Kidney epithelial cell (primary cell): ENCODE measurements at places on chromosomes 7 and 10. TPM values are rescaled to one million over a fixed set of nuclear protein-coding genes. Genes with fewer than 3 reads are reported as not detected.

The ACSL5 gene
- total RNA-seq, result 0.55 and 1.5 TPM in 2 replicates

- no peak for DNase-seq
Measured at GRCh38 chr7:158061026-158061630, 526.5 kb downstream of the PTPRN2 start.

The ZNRF2 gene
- 11.0 and 11.2 TPM in 2 replicates for total RNA-seq

GRCh38 chr10:109846832-109847231, 76.5 kb downstream of the XPNPEP1 start:
- no peak for DNase-seq

- no peak for DNase-seq
Measured at GRCh38 chr10:25682203-25682851, 251.7 kb upstream of the MYO3A start.

The ITIH2 gene
- total RNA-seq, result not detected in 2 replicates

- DNase-seq, result no peak
Measured at GRCh38 chr10:80487791-80488538, 33.9 kb downstream of the TSPAN14 start.

- no peak for DNase-seq
Measured at GRCh38 chr10:30849231-30850035, 182.2 kb downstream of the ZNF438 start.

GRCh38 chr7:32102432-32102873, 32.2 kb upstream of the PDE1C start:
- DNase-seq, result no peak

DNA sequence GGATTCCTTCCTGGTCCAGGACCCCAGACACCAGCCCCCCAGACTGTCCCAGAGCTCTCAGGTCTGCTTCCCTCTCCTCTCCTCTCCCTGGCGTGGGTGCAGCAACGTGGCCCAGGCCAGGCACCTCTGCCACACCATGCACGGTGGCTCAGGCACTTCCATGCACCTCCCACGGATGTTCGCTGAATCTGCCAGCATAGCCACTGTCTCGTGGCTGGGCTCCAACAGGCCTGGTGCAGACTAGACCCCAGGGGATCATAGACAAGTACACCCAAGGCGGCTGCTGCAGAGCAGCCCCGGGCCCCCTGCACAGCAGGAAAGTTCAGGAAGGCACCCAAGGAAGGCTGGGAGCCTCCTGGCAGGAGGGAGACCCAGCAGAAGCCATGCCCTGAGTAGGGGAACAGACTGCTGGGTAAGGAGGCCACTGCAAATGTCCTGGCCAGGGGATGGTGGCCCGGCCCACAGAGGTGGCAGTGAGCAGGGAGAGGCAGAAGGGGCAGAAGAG, 4.4 kb downstream of the RASGEF1A start:
- no peak for DNase-seq

GRCh38 chr7:115582956-115583355, 447.6 kb downstream of the TFEC start:
- DNase-seq, result no peak

- no peak for DNase-seq
Measured at GRCh38 chr10:60731134-60731885, 47.0 kb upstream of the CDK1 start.

The CEP55 gene
- total RNA-seq, result 7.6 and 11.4 TPM in 2 replicates

GRCh38 chr10:11212288-11213085, 194.8 kb downstream of the CELF2 start:
- DNase-seq, result no peak

The HOXA11 gene
- 11.4 and 17.3 TPM in 2 replicates for total RNA-seq

The SLC35B4 gene
- total RNA-seq, result 10.6 and 14.1 TPM in 2 replicates

DNA sequence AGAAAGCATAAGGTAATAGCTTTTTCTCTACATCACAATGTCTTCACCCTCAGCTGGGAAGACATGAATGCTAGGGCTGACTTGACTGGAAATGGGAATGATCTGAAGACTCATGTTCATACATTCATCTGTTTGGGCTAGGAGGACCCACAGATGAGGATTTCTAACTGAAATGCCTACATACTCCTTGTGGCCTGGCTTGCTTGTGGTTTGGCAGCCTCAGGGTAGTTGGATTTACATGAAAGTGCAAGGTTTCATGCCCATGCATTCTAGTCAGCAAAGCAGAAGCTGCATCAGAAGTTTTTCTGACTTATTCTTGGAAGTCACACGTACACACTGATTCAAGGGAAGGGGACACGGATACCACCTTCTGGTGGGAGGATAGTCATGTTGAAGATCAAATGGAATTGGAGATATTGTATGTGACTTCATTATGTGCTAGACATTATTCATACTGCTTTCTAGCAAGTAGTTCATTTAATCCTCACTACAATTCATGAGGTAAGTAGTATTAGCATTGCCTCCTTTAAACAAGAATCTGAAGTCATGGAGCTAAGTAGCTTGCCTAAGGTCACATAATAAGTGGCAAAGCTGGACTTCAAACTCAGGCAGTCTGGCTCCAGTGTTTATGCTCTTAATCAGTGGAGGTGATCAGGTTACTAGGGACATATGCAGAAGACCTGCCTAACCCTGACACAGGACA, 957.0 kb downstream of the LRMDA start:
- no peak for DNase-seq

The LLCFC1 gene
- total RNA-seq, result not detected in 2 replicates

DNA sequence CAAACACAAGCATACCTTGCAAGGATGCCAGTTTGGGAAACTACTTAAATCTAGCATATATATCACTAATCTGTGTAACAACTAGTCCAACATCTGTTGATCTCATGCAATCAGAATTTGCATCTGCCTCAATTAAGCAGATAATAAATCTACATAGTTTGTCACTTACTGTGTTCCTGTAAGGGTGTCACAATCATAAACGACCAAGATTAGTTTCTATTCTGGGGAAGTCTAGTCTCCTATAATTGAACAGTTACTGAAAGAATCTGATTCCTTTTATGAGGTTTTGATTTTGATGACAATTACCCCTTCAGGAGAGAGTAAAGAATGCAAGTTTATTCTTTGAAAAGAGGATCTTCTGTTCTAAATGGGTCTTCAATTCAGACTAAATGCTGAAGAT, 85.5 kb upstream of the LRRN3 start:
- no peak for DNase-seq

DNA sequence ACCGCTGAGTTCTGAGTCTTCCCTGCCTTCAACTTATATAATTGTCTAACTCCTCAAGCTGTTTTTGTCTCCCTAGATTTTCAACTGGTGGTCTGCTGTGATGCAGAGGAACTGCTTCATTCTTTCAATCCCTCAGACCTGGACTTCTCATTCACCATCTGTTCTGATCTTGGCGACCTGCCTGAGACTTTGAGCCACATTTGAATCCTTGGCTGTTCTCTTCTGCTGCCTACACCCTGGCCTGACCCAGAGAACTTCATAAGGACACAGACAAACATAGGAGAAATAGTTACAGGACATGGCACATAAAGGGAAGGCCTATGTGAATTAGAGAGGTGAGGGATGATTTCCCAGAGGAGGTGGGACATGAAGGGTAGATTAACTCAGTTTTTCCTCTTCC, 326.7 kb downstream of the PTEN start:
- DNase-seq, result no peak

The CFTR gene
- total RNA-seq, result 8.7 and 10.3 TPM in 2 replicates

- DNase-seq, result peak; percentile 92
Measured at GRCh38 chr10:117541909-117542705, 439 bp upstream of the EMX2 start.

The HABP2 gene
- total RNA-seq, result 0.07 and 0.08 TPM in 2 replicates

The MTPN gene
- 124 and 128 TPM in 2 replicates for total RNA-seq

The KIAA1217 gene
- 18.9 and 21.5 TPM in 2 replicates for total RNA-seq

DNA sequence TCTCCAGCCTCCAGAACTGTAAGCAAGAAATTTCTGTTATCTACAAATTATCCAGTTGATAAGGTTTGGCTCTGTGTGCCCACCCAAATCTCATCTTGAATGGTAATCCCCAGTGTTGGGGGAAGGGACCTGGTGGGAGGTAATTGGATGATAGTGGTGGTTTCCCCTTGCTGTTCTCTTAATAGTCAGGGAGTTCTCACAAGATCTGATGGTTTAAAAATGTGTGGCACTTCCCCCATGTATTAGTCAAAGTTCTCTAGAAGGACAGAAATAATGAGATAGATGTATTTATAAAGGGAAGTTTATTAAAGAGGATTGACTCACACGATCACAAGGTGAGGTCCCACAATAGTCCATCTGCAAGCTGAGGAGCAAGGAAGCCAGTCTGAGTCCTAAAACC, 56.2 kb upstream of the APBB1IP start:
- DNase-seq, result no peak

The BAIAP2L1 gene
- 32.5 and 38.8 TPM in 2 replicates for total RNA-seq

The SFXN2 gene
- 2.3 and 4.5 TPM in 2 replicates for total RNA-seq

- no peak for DNase-seq
Measured at GRCh38 chr7:1670894-1671593, 967 bp downstream of the ELFN1 start.

GRCh38 chr7:96547371-96547811, 162.3 kb downstream of the SEM1 start:
- DNase-seq, result no peak

- no peak for DNase-seq
Measured at GRCh38 chr10:93300288-93300917, 181.7 kb downstream of the MYOF start.
